Osteocyte (in vitro differentiated cells): ENCODE measurements at places on chromosomes 4 and X. TPM values are rescaled to one million over a fixed set of nuclear protein-coding genes. Genes with fewer than 3 reads are reported as not detected.

DNA sequence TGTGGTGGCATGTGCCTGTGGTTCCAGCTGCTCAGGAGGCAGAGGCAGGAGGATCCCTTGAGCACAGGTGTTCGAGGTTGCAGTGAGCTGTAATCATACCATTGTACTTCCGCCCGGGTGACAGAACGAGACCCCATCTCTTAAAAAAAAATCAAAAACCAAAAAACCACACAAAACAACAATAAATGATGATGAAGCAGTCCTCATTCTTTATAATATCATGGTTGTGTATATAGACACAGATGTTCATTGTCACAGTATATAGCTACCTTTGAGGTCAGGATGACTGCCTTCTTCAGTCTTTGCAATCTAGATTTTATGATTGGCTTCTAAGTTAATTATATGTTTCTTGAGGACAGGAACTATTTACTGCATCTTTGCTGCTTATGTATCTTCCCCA lies 37.0 kb downstream of the ZFX start:
- no peak for DNase-seq

The MAMLD1 gene
- total RNA-seq = 13.2 and 13.4 TPM in 2 replicates

DNA sequence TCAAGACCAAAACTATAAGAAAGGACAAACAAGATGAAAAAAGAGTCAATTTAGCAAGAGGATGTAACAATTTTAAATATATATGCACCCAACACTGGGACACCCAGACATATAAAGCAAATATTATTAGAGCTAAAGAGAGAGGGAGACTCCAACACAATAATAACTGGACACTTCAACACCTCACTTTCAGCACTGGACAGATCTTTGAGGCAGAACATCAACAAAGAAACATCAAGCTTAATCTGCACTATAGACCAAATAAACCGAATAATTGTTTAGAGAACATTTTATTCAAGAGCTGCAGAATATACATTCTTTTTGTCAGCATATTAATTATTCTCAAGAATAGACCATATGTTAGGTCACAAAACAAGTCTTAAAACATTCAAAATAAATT lies 109.7 kb upstream of the TET2 start:
- DNase-seq = no peak

DNA sequence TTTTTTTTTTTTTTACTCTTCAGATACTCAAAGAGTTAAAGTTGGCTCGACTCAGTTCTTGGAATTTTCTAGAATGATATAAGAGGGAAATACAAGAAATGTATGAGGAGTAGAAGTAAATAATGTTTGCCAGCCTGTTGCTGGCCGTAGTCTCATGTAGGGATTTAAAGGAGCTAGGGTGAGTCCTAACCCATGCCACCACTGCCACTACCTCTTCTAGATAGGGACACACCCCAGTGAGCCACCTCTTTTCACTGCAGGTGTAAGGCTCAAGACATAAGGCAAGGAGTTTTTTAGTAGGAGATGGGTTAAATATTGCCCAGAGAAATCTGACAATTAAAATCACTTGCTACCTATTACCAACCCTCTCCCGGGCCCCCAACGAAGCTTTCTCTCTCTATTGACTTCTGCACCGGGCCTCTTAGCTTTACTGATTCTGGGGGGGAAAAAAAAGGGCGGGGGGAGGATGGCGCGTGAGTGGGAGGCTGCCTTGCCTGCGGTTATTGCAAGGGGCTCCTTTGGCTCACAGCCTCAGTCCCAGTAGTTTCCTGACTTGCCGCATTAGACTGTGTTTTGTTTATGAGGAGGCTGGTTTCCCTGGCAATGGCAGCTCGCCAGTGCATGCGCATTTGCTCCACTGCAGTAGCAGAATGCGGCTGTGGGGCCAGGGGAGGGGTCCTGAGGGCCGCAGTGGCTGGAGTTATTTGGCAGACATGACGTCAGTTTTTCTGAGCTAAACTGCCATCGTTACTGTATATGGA lies 3.0 kb downstream of the LINC00632 start:
- DNase-seq = peak; percentile 94

- no peak for DNase-seq
Observed at GRCh38 chrX:111353793-111354192, 58.2 kb downstream of the DCX start.

The SMIM9 gene
- not detected in 2 replicates for total RNA-seq

GRCh38 chrX:19611636-19612376 lies 96.5 kb upstream of the MAP3K15 start:
- DNase-seq = no peak

DNA sequence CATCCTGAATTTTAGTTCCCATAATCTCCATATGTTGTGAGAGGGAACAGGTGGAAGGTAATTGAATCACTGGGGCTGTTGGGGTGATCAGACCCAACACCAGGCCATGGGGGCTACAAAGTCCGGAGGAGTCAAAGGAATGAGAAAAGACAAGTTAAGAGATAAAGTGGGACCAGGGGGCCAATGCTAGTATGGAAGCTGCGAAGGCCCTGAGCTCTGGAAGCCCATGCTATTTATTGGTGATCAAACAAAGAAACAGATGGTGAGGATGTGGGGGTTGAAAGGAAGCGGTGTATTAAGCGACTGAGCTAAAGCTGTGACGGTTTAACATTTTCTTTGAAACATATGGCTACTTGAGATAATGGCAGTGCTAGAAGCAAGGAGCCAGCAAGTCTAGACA lies 132.8 kb downstream of the PDGFC start:
- DNase-seq = no peak

DNA sequence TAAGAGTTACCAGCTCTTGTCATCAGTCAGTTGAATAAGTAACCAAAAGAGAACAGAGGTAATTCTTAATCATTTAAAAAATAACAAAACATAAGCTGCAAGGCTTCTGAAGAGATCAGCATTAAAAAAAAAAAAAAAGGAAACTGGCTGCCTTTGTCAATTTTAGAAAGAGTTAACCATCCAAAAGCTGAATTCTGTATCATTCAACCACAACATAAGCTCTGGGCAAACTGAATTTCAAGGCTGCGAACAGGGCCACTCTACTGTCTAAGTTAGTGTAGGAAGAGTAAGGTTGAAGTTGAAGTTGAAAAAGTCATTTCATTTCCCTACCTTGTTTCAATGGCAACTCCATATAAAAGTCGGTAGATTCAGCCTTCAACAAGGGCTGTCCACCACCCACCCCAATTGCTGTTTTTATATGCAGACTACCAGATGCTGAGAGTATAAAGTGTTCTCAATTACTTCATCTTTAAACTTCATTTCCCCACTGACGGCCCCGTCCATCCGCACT lies 1.1 kb upstream of the LIN54 start:
- DNase-seq = no peak

The NLGN4X gene
- not detected in 2 replicates for total RNA-seq

GRCh38 chr4:156779042-156779441 lies 192.6 kb downstream of the PDGFC start:
- no peak for DNase-seq

- DNase-seq = no peak
Observed at GRCh38 chr4:113563691-113564378, 197.7 kb downstream of the CAMK2D start.

DNA sequence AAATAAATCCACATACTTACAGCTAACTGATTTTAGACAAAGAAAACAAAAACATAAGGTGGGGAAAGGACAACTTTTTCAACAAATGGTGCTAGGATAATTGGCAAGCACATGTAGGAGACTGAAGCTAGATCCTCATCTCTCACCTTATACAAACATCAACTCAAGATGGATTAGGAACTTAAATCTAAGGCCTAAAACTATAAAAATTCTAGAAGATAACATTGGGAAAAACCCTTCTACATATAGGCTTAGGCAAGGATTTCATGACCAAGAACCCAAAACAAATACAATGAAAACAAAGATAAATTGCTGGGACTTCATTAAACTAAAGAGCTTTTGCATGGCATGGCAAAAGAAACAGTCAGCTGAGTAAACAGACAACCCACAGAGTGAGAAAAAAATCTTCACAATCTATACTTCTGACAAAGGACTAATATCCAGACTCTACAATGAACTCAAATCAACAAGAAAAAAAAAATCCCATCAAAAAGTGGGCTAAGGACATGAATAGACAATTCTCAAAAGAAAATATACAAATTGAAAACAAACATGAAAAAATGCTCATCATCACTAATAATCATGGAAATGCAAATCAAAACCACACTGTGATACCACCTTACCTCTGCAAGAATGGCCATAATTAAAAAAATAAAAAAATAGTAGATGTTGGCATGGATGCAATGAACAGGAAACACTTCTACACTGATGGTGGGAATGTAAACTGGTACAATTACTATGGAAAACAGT lies 14.1 kb upstream of the AFP start:
- DNase-seq = no peak

GRCh38 chrX:150357790-150358189 lies 5.3 kb upstream of the MAMLD1 start:
- DNase-seq = peak; percentile 53

The AMOT gene
- total RNA-seq = 6.7 and 7.2 TPM in 2 replicates

DNA sequence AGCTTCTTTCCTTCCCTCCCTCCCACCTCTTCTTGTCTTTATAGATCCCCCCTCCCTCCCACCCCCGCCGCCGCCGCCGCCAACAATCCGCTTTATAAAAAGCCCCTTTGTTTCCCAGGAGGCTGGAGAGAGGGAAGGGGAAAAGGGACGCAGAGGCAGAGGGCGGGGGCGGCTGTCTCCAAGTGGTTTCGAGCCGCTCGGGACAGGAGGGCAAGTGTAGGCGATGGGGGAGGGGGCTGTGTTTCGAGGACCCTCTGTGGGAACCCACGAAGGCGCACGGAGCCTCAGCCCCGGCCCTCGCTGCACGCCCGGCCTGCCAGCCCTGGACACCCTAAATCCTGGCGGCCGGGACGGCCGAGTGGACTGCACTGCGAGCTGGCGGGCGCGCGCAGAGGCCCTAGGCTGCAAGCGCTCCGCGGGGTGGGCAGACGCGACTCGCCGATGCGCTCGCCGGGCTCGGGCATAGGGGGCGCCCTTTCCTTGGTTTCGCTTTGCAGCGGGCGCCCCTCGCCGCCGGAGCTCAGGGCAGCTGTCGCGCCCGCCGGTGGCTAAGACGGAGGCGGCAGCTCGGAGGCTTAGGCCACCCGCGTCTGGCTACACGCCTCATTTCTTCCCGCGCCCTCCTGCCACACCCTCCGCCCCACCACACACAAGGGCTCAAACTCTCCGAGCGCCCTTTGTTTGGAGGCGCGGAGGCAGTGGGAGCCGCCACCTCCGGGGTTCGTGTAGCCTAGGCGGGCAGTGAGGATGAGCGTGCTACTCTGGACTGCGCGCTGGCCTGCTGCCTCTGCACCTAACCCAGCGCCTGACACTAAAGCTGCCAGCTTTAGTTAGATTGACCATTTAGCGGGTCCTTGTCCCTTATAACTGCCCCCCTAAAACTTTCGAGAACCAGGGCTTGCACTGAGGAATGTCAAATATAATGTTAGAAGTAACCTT lies 2.2 kb downstream of the MAMLD1 start:
- peak; percentile 92 for DNase-seq

DNA sequence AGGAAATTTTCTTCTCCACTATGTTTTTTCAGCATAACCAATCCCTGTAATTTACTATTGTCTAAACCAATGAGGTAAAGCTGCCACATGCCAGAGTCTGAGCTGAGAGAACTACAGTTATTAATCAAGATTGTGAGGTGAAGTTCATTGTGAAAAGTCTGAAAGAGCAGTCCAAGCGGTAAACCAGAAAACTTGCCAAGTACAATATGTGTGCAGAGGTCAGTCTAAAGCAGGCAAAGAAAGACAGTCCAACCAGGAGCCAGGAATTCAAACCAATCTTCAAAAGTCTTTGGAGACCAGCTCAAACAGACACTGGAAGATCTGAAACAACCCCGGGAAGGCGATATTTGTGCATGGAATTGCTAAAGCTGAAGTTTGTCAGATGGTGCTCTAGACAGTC lies 229.1 kb upstream of the POU3F4 start:
- no peak for DNase-seq

The PABPC1L2B gene
- not detected in 2 replicates for total RNA-seq

GRCh38 chrX:136589966-136590365 lies 58.0 kb downstream of the VGLL1 start:
- DNase-seq = no peak

GRCh38 chrX:24149351-24150050 lies at the start of gene ZFX:
Gene ZFX (plus strand): TSS chrX:24149729. CDS start chrX:24172743, 23,014 bp downstream.
- DNase-seq = peak; percentile 89

GRCh38 chr4:161419822-161420221 lies 744.0 kb downstream of the FSTL5 start:
- no peak for DNase-seq

- no peak for DNase-seq
Observed at GRCh38 chrX:96449896-96450295, 234.7 kb upstream of the DIAPH2 start.

The MAGEE2 gene
- total RNA-seq = not detected in 2 replicates

GRCh38 chrX:49761481-49761880 lies 65.7 kb upstream of the PAGE1 start:
- no peak for DNase-seq

- no peak for DNase-seq
Observed at GRCh38 chr4:26069218-26069617, 155.2 kb downstream of the SMIM20 start.

The FOXR2 gene
- not detected in 2 replicates for total RNA-seq

DNA sequence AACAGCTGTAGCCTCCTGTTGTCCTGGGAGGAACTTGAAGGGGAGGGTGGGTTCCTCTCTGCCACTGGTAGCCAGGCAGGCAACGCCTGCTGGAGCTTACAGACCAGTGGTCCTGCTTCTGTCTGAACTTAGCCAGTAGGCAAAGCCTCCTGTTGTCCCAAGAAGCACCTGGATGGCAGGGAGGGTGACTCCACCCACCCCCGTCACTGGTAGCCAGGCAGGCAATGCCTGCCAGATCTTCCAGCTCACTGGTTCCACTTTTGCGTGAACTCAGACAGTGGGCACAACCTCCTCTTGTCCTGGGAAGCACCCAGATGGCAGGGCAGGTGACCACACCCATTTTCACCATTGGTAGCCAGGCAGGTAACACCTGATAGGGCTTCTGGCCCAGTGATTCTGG lies 203.5 kb upstream of the DIPK2B start:
- no peak for DNase-seq

- no peak for DNase-seq
Observed at GRCh38 chr4:20292739-20293138, 41.0 kb downstream of the SLIT2 start.

The ENPP6 gene
- total RNA-seq = not detected in 2 replicates

The GLUD2 gene
- 0.31 and 0.40 TPM in 2 replicates for total RNA-seq

The NDST4 gene
- 4.5 and 5.1 TPM in 2 replicates for total RNA-seq

GRCh38 chr4:8228319-8229250 lies 29.5 kb downstream of the SH3TC1 start:
- DNase-seq = no peak

The PAQR3 gene
- 10.1 and 12.4 TPM in 2 replicates for total RNA-seq

DNA sequence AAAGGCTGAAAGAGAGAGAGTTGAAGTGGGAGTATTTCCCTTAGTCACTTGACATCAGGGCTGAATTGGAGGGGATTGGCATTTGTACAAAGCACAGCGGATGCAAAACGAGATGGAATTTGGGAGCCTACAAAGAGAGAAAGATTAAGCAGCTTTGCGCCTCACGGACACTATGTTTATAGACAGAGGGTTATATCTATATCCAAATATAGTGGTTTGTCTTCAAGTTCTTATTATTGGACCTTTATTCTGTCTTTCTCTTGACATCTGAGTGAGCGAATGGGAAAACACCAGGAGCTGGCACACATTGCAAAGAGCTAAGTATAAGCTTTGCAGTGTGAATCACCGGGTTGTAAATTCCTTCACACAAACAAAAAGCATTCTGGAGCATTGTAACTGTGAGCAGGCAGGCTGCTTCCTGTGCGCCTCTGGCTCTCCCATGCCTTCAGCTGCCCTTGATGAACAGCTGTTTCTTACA lies 500.2 kb downstream of the STIM2 start:
- no peak for DNase-seq

The ATXN3L gene
- total RNA-seq = not detected in 2 replicates
